ENCODE measurements at places on chromosomes 1 and 21.

GRCh38 chr1:165912638-165913037 is 85.2 kb downstream of the UCK2 start:
- DNase-seq, result no peak

DNA sequence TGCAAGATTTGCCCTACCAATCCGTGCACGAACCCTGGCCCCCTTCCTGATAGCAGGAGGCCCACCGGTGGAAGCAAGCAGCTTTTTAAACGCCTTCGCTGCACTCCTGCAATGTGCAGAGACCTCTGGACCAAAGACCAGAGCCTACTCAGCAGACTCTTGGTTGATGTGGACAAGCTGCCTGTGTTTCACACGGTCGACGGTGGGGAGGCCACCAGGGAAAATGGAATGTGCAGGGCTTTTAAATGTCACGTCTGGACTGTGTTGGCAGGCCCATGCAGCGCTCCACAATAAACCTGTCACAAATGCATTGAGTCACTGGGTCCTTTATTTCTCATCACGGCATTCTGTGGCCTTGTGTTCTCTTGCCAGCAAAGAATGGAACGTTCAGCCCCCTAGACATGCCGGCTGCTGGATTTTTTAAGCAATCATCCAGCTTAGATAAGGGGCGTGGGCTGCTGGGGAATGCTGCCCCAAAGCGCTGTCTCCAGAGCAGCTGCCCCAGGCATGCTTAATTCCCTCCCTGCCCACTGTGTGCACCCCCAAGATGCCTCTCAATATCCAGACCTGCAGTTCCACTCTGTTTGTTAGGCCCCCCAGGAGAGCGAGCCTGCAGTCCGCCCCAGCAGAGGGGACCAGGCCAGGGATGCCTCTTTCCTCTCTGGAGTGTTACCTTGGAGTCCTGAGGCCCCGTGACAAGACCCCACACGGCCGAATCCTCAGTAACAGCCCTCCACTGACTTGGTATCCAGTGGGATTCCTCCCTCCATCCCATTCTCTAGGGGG is 71.3 kb downstream of the ATP5PO start:
- DNase-seq, result no peak

- no peak for DNase-seq
These were observed 7.6 kb downstream of the APOBEC4 start for GRCh38 chr1:183645531-183645930.

DNA sequence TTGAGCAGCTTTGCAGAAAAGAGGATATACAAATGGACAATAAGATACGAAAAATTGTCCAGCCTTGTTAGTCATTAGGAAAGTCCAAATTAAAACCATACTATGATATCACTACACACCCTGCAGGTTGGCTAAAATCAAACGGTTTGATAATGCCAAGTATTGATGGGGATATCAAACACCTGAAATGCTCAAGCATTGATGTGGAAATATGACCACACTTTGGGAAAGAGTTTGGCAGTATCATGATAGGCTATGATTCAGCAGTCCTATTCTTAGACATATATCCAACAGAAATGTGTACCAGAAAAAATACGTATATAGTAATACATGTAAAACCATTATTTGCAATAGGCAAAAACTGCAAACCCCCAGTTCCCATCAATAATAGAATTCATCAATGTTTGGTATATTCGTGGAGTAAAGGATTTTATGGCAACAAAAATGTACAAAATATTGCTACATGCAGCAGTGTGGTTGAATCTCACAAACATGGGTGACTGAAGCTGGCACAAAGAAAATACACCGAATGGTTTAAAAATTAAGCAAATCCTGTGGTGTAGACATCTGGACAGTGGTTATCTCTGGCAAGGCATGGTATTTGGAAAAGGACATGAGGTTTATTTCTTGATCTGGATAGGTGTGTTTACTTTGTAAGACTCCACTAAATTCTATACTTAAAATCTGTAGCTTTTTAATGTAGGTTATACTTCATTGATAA is 243.2 kb downstream of the FGGY start:
- no peak for DNase-seq

- DNase-seq, result no peak
These were observed 220.6 kb downstream of the CHRM3 start for GRCh38 chr1:239606850-239607400.

DNA sequence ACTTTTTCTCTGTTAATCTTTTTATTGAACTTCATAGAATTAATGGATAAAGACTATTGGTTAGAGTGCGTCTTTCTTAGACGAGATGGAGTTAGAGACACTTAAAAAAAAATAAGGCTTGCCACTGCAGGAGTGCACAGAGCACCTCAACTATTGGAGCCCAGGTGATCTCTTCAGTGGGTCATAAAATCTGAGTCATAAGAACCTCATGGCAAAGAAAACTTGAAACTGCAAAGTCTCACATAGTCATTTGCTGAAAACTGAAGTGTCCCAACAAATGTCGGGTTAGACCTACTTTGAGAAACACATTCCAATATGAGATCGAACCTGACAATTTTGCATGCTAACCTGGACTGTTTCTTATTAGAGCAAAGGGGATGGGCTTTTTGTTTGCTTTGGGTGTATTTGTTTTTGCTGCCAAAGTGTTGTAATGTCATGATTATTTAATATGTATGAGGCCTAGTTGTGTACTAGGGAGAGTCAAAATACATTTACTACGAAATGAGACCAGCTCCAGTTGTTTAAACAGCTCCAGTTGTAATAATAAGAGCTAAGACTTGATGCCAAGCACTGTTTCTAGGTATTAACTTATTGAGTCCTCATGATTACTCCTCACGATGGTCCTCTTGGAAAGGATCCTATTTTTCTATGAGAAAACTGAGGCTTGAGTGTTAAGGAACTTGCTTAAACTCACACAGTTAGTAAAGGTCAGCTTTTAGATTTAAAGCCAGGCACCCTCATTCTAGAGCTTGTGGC is 65.1 kb downstream of the DDR2 start:
- DNase-seq, result no peak

- no peak for DNase-seq
These were observed 19.0 kb upstream of the SUMO3 start for GRCh38 chr21:44836666-44837471.

- DNase-seq, result no peak
These were observed 188.8 kb downstream of the ADGRL2 start for GRCh38 chr1:81989524-81989923.

GRCh38 chr1:164771041-164771618 is 212.1 kb downstream of the PBX1 start:
- no peak for DNase-seq

GRCh38 chr1:78229344-78229743 is 183.6 kb downstream of the GIPC2 start:
- no peak for DNase-seq
